ENCODE measurements at places on chromosomes 11 and 22. TPM values are rescaled to one million over a fixed set of nuclear protein-coding genes. Genes with fewer than 3 reads are reported as not detected.

NAALAD2 gene
- 7.9 TPM for total RNA-seq

OR52A1 gene
- not detected for total RNA-seq

FOLH1 gene
- total RNA-seq, result not detected

NNMT gene
- total RNA-seq, result 2,246 TPM

ASRGL1 gene
- 0.98 TPM for total RNA-seq

GAS2L1 gene
- 15.0 TPM for total RNA-seq

CNTF gene
- 0.82 TPM for total RNA-seq

FOSL1 gene
- 11.4 TPM for total RNA-seq

PATE2 gene
- 0.18 TPM for total RNA-seq

ACCSL gene
- total RNA-seq, result not detected

RDX gene
- 108 TPM for total RNA-seq

SCGB1A1 gene
- total RNA-seq, result not detected

SPATA19 gene
- total RNA-seq, result not detected

OR10D3 gene
- not detected for total RNA-seq

ASCL3 gene
- total RNA-seq, result not detected

DGAT2 gene
- 0.16 TPM for total RNA-seq

KCNK7 gene
- total RNA-seq, result 0.09 TPM

OR5A2 gene
- under 0.01 TPM for total RNA-seq

PACSIN3 gene
- total RNA-seq, result 31.6 TPM

ART1 gene
- not detected for total RNA-seq

MPZL2 gene
- 0.36 TPM for total RNA-seq

DCDC1 gene
- 3.2 TPM for total RNA-seq

HMOX1 gene
- total RNA-seq, result 59.2 TPM

TMEM109 gene
- total RNA-seq, result 44.1 TPM

OR52I2 gene
- total RNA-seq, result not detected

PLA2G3 gene
- 0.09 TPM for total RNA-seq
